Naive B cell (primary cell): ENCODE measurements at places on chromosomes 2 and 18. TPM values are rescaled to one million over a fixed set of nuclear protein-coding genes. Genes with fewer than 3 reads are reported as not detected.

GRCh38 chr2:9346885-9347284, 76.4 kb downstream of the ITGB1BP1 start:
- no peak for DNase-seq

Gene ESPNL
- not detected for polyA plus RNA-seq

GRCh38 chr2:14907014-14907612, 274.6 kb downstream of the LRATD1 start:
- DNase-seq = no peak

Gene CTLA4
- not detected for polyA plus RNA-seq

DNA sequence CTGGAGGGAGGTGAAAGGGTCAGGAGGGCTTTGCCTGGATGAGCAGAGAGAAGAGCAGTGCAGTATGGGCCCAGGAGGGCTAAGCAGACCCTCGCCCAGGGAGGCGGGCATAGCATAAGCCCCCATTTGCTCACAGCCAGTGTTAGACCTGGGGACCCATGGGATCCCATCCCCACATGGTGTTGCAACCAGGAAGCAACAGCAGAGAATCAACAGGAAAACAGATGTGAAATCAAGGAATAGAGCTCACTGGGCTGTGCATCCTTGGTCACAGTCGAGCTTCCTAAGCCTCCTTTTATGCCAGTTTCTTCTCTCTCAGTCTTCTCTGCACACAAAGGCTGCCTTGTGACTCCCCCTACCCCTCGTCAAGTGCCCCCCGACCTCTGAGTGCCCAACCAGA, 19.9 kb downstream of the ASB18 start:
- no peak for DNase-seq

DNA sequence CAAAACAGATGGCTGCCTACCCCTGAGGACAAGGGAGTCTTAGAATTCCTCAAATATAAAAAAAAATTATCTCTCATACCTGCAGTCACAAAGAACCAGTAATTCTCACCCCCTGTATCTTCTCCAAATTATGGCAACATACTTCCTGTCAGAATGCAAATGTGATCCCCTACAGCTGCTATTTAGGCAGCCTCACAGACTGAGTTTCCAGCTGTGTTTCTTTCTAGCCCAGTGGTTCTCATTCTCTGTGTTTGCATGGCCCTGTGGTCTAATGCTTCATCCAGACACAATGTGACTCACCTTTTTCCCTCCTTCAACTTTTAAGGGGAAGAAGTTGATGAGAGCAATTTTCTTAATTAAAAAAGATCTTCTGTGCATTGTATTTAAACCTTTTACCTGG, 726.3 kb downstream of the TSN start:
- DNase-seq = no peak

DNA sequence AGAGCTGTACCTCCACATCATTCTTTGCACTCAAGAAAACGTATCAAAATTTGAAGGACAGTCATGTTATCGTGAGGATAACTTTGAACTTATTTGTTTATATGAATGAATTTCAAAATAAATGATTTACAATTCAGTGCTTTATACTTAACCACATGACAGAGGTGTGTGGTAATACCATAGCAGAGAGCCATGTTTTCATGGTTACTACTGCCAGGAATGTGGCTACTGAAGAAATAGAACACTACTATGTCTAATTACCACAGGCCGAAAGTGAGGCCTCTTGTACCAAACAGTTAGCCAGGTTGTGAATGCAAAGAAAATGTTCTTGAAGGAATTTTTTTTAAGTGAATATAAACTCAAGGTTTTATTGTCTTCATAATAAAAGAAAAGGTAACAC, 49.2 kb downstream of the AAK1 start:
- no peak for DNase-seq

Gene PROKR1
- polyA plus RNA-seq = not detected

- peak; percentile 70 for DNase-seq
These were observed 5.1 kb downstream of the FECH start for GRCh38 chr18:57581301-57581934.

Gene TPO
- polyA plus RNA-seq = not detected

- no peak for DNase-seq
These were observed 66.1 kb downstream of the NAPG start for GRCh38 chr18:10591896-10592295.

Gene IRS1
- polyA plus RNA-seq = 2.7 TPM

- no peak for DNase-seq
These were observed 53.5 kb downstream of the E2F6 start for GRCh38 chr2:11412449-11412810.

Gene MAB21L4
- polyA plus RNA-seq = not detected

DNA sequence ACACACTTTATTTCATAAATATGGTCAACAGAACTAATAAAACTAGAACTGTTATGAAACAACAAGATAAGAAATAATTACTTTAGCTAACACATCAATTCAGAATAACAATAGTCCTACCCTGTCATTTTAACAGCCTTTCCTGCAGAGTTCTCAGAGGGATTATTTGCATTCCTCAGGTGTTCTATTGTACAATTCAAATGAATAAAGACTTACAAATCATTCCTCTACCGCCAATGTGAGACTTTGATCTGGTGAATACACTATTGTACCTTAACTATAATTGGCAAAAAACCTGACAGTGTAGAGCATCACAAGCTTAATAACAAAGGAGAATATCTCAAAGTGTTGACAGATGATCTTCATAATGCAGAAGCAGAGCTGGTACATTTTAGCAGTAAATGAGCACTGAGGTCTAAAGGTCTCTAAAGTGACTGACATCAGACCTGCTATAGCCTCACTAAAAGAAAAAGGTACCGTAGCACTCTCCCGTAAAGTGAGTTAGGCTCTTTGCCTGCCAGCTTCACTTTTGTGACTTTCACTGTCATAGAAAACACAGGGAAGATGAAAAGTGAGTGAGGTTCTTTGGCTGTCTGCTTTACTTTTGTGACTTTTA, 118.8 kb upstream of the SP3 start:
- no peak for DNase-seq

DNA sequence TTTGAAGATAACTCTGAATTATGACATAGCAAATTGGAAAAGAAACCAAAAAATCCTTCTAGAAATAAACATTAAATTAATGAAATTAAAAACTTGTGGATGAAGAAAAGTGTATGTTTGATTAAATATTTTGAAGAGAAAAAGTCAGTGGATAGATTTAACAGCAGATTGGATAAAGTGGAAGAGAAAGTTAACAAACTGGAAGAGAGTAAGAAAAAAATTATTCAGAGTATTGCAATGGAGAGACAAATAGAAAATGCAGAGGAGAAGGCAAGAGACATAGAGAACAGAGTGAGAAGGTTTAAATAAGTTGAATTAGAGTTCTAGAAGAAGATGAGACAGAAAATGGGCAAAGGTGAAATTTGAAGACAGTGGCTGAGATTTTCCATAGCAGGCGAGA, 162.8 kb downstream of the DIS3L2 start:
- DNase-seq = no peak

GRCh38 chr2:58983111-58983510, 742.0 kb upstream of the FANCL start:
- DNase-seq = no peak

DNA sequence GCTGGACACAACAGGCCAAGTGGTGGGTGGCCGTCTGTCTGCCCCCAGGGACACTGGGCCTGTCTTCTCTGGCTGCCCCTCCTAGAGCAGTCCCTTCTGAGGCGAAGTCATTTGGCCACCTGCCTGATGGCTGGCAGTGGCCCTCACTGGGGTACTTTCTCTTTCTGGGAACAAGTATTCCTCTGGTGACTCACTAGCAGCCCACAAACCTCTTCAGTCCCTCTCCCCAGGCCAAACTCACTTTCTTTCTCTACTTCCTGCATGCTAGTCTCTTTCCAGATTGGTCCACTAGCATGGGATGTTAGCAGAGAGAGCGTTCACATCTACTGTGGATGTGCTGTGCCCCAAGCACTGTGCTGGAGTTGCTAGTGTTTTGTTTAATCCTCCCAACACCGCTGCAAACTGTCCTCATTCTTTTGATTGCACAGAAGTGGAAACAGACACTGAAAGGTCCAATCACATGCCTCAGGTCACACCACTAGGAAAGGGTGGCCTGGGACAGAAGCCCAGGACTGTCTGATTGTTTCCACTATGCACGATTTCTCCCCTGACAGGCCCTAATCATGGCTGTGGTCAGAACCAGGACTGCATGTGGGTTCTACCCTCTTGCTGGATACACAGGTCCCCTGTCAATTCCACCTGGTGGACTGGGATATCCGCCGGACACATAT, 5.2 kb downstream of the DYSF start:
- DNase-seq = no peak

DNA sequence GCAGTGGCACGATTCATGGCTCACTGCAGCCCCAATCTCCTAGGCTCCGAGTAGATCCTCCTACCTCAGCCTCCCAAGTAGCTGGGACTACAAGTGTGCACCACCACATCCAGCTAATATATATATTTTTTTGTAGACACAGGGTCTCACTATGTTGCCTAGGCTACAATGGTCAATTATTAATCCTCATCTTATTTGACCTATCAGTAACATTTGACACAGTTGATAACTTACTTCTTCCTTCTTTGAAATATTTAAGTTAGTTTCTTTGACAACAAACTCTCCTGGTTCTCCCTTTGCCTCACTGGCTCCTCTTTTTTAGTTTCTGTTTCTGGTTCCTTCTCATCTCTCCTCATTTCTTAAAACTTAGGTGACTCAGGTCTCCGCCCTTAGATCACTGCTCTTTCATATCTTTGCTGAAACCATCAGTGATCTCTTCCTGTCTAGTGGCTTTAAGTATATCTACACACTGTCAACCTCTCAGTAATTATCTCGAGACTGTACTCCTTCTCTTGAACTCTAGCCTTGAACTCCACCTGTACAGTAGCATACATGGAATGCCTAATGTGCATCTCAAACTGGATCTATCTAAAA, 11.5 kb downstream of the PGAP1 start:
- DNase-seq = no peak

GRCh38 chr2:158743466-158743865, 51.7 kb upstream of the DAPL1 start:
- DNase-seq = no peak

Gene EVX2
- polyA plus RNA-seq = not detected

- DNase-seq = no peak
These were observed 36.4 kb upstream of the GAREM2 start for GRCh38 chr2:26136451-26136850.

Gene C2orf92
- not detected for polyA plus RNA-seq

GRCh38 chr2:225531559-225531958, 132.0 kb downstream of the NYAP2 start:
- no peak for DNase-seq

DNA sequence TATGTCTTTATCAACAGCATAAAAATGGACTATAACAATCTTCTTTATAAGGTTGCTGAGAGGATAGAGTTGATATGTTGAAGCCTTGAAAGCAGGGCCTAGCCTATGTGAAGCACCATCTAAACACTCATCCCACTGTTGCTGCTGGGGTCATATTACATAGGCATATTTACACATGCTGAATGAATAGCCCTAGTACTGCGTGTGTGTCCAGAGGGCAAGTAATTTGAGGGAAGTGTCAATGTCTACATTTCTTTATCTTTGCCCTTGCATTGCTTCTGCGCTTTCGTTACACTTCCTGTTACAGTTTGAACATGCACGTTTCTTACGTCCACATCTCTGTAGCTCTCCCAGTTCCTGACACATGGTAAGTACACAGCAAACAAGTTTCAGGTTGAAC, 280.3 kb upstream of the ATP5MC3 start:
- DNase-seq = no peak

Gene FEV
- not detected for polyA plus RNA-seq

DNA sequence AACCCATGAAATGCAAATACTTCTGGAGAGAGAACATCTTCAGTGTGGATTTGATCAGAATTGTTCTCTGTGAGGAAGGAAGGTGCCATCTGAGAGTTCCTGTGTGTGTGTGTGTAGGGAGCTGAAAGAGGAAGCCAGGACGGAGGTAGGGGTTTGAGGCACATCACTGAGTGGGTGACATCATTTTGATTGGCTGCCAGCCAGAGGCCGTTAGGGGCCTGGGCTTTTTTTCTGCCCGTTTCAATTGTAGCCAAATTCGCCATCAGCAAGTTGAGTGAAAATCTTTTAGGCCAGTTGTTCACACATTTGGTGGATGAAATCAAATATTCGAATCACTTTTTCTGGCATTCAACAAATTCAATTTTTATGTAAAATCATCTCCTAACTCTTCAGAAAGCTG, 48.9 kb downstream of the TSN start:
- peak; percentile 12 for DNase-seq

DNA sequence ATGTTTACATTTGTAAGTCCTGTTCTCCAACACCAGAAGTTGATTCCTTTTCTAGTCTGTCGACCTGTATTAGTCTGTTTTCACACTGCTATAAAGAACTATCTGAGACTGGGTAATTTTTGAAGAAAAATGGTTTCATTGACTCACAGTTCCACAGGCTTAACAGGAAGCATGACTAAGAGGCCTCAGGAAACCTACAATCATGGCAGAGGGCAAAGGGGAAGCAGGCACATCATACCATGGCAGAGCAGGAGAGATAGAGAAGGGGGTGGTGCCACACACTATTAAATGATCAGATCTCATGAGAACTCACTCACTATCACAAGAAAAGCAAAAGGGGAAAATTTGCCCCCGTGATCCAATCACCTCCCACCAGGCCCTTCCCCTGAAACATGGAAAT, 112.8 kb upstream of the MAP3K20 start:
- no peak for DNase-seq

- no peak for DNase-seq
These were observed 71.8 kb upstream of the HS6ST1 start for GRCh38 chr2:128390256-128390990.

Gene HOXD3
- not detected for polyA plus RNA-seq

GRCh38 chr2:24642351-24642750, 150.8 kb downstream of the PTRHD1 start:
- no peak for DNase-seq

Gene CPO
- polyA plus RNA-seq = not detected

GRCh38 chr2:29898999-29899398, 22.4 kb downstream of the ALK start:
- no peak for DNase-seq

- no peak for DNase-seq
These were observed 29.5 kb downstream of the MARCO start for GRCh38 chr2:118971245-118972122.

Gene DHX57
- 13.2 TPM for polyA plus RNA-seq

Gene ALK
- polyA plus RNA-seq = not detected

DNA sequence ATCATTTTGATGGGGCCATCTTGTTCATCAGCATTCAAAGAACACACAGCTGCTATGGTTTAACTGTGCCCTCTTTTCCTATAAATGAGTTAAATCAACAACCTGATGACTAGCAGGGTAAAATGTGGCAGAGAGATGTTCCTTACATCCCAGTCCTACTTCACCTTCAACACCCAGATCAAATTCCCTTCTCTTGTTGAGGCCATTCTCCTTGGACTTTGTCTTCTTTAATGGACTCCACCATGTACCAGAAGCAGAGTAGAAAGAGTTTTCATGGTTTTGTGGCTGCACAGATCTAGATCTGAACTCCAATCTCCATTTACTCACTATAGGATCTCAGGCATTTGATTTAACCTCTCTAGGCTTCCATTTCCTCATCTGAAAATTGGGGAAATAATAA, 6.4 kb upstream of the UPP2 start:
- DNase-seq = no peak

Gene PRSS56
- not detected for polyA plus RNA-seq
